Hypothalamus (tissue), 51 donors: ENCODE measurements at places on chromosomes 5 and 9.

GRCh38 chr5:98414938-98415337 lies 358.5 kb upstream of the RGMB start:
- DNase-seq: no peak

DNA sequence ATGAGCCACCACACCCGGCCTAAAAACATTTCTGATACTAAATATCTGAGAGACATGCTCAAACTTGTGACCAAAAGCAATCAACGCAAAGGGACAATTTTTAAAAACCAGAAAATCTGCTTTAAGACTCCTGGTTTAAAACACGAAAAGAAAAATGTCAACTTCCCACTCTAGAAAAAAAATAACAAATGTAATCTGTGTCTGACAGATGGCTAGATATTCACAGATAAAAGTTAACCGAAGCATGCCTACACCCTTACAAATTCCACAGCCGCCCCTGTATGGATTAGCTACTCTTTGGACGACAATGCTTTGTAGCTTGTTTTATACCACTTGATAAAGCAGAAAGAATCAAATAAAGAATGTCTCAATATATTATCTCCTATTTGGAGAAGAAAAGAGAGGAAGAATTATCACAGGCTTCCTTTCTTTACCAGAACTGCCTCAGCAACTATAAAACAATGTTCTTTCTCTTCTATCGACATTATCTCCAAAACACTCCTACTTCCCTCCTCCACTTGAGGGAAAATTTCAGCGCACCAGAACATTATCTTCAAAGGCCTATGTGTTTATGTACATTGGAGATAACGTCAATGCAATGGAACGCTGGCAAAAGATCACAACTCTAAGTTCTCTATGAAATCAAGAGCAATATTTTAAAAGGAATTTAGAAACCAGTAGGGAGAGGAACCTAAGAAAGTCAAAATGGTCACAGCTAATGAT lies 26.2 kb downstream of the CEMIP2 start:
- no peak for DNase-seq

- no peak for DNase-seq
Observed at GRCh38 chr9:137320555-137321384, 18.7 kb upstream of the NRARP start.

GRCh38 chr9:21507483-21507790 lies 25.3 kb upstream of the IFNE start:
- no peak for DNase-seq

DNA sequence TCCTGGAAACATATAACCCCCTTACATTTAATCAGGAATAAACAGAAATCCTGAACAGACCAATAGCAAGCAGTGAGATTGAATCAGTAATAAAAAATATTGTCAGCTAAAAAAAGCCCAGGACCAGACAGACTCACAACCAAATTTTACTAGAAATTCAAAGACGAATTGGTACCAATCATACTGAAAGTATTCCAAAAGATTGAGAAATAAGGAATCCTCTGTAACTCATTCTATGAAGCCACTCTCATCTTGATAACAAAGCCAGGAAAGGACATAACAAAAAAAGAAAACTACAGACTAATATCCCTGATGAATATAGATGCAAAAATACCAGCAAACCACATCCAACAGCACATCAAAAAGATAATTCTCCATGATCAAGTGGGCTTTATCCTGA lies 714.0 kb downstream of the SEMA5A start:
- DNase-seq: no peak

DNA sequence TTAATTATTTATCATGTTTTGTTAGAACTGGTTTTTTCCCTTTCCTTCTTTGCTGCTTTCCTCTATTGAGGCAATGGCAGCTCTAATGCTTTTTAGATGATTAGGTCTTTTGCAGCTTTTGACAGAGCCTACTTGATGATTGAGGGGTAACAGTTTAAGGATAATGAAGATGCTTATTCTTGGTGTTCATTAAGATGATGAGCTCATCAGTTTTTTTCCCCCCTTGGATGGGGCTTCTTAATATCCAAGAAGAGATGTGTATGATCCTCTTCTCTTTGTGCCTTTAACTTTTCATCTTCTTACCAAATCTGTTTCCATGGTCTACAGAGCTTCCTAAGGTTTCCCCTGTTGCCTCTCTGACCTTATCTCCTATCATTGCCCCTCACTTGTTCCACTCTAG lies 15.8 kb downstream of the RBM27 start:
- DNase-seq: no peak

- no peak for DNase-seq
Observed at GRCh38 chr5:154470947-154471870, 6.8 kb downstream of the HAND1 start.

GRCh38 chr9:114223564-114224246 lies 68.4 kb downstream of the COL27A1 start:
- no peak for DNase-seq

DNA sequence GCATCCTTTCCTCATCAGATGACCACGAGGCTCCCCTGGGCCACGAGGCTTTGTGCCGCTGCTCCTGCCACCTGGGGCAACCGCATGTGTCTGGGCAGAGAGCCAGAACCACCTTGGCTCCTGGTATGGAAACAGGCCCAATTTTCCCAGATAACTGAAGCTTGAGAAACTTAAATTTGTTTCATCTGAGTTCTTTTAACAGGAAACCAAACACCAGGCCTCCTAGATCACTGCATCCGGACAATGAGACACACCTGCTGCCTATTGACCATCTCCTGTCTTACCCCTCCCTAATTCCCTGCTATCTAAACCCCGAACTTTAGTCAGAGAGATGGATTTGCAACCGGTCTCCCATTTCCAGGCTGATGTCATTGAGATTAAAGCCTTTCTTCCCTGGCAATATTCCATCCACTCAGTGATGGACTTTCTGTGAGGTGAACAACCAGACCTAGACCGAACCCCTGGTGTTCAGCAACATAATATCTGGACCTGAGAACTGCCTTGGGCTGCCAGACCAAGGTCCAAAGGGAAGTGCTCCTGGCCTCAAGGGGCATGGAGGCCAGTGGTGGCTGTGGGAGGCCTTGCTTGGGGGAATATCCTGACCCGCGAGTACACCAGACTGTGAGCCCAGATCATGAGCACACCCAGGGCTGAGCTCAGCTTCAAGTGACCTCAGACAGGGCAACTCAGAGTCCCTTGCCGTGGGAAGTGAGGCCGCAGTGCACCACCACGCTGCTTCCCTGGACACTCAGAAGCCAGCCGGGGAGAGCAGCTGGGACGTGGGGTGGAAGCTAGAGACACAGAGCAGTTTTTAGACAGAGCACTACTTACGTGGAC lies 199.7 kb downstream of the HSPA4 start:
- DNase-seq: no peak

DNA sequence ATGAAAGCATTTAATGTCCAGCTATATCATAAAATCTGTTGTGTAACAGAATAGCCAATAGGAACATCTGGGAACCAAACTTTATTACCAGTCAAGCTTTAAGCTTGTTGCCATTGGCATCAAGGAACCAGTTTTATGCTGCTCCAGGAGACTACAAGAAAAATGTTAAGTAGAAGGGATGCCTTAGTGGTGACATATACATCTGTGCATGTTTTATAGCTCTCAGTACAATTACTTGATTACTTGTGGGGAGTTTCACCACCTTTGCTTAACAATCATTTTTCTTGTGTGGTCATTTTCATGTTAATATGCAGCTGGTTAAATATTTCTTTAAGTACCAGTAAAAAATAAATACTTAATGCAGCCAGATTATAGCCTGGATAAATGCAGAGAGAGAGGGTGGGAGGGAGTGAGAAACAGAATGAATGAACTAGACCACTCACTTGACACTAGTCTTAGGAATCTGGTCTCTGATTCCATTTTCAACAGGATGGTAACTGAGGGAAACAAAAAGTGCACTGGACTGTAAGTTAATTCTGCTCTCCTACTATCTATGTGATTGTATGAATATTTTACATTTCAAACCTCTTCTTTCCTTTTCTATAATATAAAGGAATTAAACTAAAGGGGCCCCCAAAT lies 35.7 kb upstream of the LURAP1L start:
- DNase-seq: no peak

- no peak for DNase-seq
Observed at GRCh38 chr9:134214766-134215419, 50.5 kb upstream of the RNU6ATAC start.

DNA sequence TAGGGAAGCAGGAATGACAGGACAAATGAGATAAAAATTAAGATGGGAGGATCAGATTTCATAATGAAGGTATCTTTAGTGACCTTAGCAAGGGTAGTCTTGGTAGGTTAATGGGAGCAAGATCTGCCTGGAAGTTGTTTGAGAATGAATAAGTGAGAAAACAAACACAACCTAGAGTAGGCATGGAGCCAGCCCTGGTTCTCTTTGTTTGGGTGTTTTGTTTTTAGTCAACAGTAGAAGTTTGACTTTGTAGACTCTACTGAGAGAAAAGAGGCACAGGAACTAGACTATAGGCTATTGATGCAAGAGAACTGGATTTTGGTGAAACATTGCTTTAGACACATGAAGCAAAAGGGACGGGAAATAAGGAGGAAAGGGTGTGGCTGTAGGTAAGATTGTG lies 40.3 kb downstream of the KCNN2 start:
- no peak for DNase-seq
